Stimulated activated CD4-positive, alpha-beta T cell treated with anti-CD3 and anti-CD28 coated beads, TNF-alpha, amount 100 ng/mL, for 4 hours (primary cell): ENCODE measurements at places on chromosomes 5 and 9.

GRCh38 chr9:91494751-91495150 lies 71.1 kb upstream of the NFIL3 start:
- no peak for DNase-seq

GRCh38 chr5:130884023-130884422 lies 281.0 kb downstream of the HINT1 start:
- no peak for DNase-seq

- no peak for DNase-seq
Measured at GRCh38 chr5:74148321-74148720, 492.2 kb downstream of the ENC1 start.

- no peak for DNase-seq
Measured at GRCh38 chr5:1999794-2000193, 117.1 kb upstream of the IRX4 start.

DNA sequence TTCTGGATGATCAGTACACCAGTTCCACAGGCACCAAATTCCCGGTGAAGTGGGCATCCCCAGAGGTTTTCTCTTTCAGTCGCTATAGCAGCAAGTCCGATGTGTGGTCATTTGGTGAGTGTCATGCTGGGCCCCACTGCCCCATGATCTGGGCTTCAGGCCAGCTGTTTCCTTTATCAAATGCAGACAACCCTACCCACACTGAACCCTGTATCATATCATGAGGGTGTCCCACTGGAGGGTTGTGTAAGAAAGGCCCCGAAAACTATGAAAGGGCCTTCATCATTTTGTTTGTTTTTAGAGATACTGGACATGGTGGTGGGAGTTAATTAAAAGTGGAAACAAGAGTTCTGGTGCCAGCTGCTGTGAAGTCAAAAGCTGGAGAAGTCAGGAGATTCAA lies 20.0 kb upstream of the CYFIP2 start:
- no peak for DNase-seq
